ENCODE measurements at places on chromosomes 5 and 9.

- no peak for DNase-seq
Measured at GRCh38 chr9:31700252-31701045, 684.0 kb upstream of the ACO1 start.

GRCh38 chr5:176540956-176541337 lies 3.7 kb upstream of the RNF44 start:
- no peak for DNase-seq

- DNase-seq, result no peak
Measured at GRCh38 chr9:136348691-136349090, 14.9 kb downstream of the DNLZ start.

- no peak for DNase-seq
Measured at GRCh38 chr5:124741711-124742496, 4.5 kb downstream of the ZNF608 start.

- DNase-seq, result no peak
Measured at GRCh38 chr5:56340196-56340980, 107.3 kb upstream of the ANKRD55 start.

- DNase-seq, result peak; percentile 34
Measured at GRCh38 chr9:129806061-129806460, 3.1 kb downstream of the TOR1B start.

- DNase-seq, result no peak
Measured at GRCh38 chr5:121138495-121138907, 674.4 kb downstream of the PRR16 start.

- peak; percentile 14 for DNase-seq
Measured at GRCh38 chr5:156815988-156816599, 34.0 kb upstream of the PPP1R2B start.

- DNase-seq, result peak; percentile 98
Measured at GRCh38 chr9:34126207-34127034, at the start of gene DCAF12. DCAF12 (minus strand) TSS chr9:34126698; CDS start chr9:34126431, 267 bp downstream.

GRCh38 chr9:106713206-106713605 lies 149.8 kb upstream of the ZNF462 start:
- no peak for DNase-seq

DNA sequence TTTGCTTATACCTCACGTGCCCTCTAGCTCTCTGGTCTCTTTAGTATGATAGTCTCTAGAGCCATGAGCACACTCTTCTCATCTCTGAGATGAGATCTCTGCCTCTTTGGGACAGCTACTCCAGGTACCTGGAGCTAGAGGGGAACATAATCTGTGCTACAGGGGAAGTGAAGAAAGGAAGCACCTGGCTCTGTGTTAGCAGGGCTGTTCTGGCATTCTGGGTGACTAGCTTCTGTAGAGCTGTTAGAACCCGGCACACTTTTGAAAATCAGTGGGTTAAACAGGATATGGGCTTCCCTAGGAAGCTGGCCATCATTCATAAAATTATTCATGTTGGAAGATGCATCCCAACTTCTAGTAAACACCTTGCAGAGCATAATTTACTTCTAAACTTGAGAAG lies 224.8 kb downstream of the MCTP1 start:
- no peak for DNase-seq

DNA sequence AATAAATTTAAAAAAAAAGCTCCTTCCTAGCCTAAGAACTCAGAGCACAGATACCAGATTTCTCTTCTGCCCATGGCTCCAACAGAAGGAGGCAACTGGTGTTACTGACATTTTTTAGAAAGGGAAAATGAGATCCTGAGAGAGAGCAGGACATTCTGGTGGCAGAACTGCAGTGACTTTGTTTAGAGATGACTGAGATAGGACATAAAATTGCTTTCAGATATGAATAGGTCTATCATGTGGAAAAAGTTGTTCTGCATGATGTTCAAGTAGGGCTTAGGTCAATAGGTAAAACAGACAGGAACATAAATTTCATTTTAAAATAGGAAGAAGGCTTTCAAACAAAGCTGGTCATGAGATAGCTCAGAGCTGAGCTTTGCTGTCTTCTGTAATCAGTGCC lies 49.6 kb downstream of the NIPAL4 start:
- DNase-seq, result no peak

DNA sequence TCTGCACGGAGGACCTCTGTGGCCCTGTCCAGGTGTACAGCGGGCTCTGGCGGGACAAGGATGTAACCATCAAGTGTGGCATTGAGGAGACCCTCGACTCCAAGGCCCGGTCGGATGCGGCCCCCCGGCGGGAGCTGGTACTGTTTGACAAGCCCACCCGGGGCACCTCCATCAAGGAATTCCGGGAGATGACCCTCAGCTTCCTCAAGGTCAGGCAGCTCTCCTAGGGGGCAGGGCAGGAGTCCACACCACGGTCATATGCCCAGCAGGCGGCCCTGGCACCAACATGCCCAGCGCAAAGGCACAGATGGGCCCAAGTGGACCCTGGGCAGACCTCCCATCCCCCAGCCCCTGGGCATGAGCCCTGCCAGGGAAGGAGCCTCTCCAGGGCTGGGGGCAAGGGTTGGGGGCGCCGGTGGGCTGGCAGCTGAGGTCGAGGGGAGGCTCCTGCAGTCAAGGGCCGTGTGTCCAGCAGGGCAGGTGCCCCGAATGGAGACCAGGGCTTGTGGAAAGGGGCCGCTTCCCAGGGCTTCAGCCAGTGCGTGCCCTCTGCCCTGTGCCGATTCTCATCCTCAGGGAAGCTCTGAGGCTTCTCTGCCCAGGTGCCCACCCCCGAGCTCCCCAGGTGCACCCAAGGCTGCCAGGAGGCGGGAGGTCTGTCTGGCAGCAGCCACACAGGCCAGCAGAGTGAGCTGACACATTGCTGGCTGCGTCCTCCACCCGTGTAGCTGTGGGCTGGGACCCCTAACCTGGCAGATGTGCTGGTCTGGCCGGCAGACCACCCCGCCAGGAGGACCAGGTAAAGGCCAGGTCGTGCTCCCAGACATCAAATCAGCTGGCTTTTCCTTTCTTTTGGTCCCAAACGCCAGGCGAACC lies 10.0 kb downstream of the DIPK1B start:
- no peak for DNase-seq

DNA sequence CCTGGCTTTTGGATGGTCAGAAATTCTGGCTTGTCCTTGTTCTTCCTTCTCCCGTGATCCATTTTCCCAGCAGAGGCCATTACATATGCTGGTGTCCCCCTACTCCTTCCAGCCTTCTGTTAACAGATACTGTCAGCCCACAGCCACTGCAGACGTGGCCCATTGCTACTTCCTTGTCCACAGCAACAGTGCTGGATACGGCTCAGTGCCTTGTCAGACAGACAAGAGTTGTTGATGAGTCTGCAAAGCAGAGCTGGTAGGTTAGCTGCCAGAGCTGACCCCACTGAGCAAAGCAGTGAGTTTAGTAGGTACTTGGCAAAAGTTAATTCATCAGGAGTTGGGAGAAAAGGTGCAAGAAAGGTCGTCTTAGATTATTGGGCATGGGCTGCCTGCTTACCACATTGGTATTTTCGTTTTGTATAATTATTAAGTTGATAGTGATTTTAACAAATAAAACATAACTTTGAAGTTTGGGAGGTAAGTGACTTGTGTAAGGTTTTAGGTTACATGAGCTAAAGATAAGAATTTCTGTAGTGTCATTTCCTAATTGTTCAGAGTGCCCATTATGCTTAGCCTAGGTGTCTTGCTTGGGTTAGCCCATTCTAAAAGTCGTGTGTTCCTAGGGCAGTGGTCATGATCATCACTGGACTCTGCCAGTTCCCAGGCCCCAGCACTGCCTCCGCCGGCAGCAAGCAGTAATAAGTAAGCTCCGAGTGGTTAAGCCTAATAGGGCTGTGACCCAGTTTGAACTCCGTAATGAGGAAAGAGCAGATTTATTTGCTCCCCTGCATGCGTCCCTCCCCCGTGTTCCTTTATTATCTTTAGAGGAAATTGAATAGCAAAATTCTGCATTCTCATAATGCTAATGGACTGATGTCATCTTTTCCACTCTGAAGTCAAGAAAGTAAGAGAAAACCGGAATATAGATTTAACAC lies 292.0 kb downstream of the FANCC start:
- DNase-seq, result no peak

DNA sequence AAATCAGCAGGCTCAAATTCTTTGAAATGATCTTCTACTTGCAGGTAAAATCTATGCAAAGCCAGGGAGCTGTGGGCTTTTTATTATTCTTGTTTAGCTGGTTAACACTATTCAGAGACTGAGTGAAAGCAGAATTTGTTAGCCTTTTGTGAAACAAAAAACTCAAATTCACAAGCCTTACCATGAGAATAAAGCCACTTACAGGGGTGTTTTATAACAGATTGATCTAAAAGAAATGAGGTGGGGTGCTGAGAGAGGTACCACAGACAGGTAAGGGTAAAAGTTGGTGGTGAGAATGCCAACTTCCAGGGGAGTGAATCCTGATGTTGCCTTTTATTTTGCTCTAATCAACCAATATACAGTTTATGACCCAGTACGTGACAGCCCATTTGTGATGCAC lies 1585.6 kb downstream of the EFNA5 start:
- DNase-seq, result no peak

GRCh38 chr9:20507431-20507830 lies 114.9 kb downstream of the MLLT3 start:
- DNase-seq, result peak; percentile 74

DNA sequence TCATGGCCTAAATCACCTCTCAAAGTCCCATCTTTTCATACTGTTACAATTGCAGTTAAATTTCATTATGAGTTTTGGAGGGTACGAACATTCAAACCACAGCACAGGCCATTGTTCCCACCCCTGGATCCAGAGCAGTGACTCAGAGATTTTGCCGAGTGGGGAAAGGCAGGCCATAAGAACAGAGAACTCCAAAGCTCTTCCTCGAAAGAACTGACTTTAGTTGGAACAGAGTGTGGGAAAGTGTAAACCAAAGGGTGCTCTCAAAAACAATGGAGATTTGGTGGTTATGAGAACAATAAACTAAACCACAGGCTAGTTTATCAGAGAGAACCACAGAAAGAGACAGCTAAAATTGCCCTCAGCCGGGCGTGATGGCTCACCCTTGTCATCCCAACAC lies 19.4 kb upstream of the GRPEL2 start:
- DNase-seq, result no peak

DNA sequence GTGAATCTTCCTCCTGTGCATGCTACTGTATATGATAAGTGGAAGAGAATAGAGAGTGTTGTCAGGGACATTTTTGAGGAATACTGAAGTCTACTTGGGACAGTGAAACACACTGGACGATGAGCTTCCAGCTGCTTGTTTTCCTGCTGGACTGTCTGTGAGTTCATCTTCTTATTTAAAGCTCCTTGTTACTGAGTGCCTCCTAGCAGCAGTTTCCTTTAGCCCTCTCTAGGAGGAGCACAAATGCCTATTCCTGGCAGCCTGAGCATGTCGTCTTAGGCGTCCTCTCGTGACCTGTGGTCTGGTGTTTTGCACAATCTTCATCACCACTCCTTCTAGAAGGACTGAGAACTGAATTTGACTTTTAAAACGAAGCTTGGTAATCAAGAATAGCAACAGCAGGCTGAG lies 43.8 kb downstream of the ANKRD33B start:
- DNase-seq, result peak; percentile 78

DNA sequence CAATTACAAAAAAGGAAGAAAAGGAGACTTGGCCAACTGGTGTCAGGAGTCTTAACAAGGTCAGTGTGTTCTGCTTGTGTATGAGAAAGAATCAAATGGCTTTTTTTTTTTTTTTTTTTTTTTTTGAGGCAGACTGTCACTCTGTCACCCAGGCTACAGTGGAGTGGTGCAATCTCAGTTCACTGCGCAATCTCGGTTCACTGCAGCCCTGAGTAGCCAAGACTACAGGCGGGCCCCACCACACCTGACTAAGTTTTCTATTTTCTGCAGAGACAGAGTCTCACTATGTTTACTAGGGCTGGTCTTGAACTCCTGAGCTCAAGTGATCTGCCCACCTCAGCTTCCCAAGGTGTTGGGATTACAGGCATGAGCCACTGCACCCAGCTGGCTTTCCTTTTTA lies 3.1 kb upstream of the IL7R start:
- peak; percentile 83 for DNase-seq

DNA sequence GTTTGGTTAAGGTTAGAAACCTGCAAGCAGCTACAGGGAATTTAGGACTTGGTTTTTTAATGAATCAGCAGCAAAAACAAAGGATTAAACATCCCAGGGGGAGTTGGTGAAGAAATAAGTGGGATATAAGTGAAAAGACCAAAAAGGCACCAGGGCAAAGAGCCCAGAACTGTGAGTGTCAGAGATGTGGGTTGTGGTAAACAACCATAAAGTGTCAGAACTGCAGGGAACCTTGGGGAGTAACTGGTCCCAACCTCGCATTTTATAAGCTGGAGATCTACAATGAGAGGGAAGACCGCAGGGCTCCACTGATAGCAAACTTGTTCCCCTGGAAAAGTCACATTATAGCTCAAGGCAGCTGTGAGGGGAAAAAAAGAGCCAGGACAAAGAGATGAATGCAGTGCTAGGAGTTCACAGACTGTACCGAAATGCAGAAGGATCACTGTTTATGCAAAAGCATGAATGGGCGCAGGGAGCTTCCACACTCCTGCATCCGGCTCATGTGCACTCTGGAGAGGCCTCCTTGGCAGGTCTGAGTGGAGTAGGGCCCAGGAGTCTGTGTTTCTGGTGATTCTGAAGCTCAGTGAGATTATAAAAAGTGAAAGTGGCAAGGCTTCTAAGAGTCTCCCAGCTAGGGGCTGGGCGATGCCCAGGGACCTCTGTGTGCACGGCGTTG lies 156.3 kb downstream of the GOLPH3 start:
- no peak for DNase-seq

DNA sequence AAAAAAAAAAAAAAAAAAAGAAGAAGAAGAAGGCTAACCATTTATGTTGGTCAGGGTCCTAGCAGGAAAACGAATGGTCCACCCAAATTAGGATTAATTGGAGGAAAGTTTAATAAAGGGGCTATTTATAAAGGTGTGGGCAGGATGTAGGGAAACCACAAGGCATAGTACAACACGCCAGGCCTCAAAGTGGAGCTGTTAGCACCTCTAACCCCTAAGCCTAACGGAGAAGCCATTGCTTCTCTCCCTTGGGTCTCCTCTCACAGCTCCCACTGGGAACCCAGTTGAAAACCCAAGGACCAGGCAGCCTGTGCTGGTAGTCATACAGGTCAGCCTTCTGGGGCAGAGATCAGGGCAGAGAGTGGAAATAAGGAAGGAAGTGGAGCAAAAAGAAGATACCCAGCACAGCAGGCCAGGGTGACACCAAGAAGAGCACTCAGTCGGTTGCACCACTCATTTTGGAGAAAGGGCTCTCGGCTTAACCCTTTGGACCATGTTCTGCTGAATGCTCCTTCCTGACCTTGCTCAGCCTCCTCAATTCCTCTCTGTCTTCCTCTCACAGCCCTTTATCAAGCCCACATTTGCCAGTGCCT lies 8.8 kb upstream of the GLIPR2 start:
- peak; percentile 77 for DNase-seq

GRCh38 chr5:118196229-118196628 lies 792.1 kb downstream of the DTWD2 start:
- DNase-seq, result no peak

GRCh38 chr9:104572612-104573011 lies 3.6 kb downstream of the OR13C8 start:
- no peak for DNase-seq

GRCh38 chr9:15433661-15434060 lies 11.0 kb downstream of the SNAPC3 start:
- no peak for DNase-seq

- no peak for DNase-seq
Measured at GRCh38 chr5:171264843-171265242, 44.2 kb upstream of the TLX3 start.

All from inflammatory macrophage treated with lipopolysaccharide for 1 hour (primary cell).